Naive B cell (primary cell): ENCODE measurements at places on chromosomes 5 and 9. TPM values are rescaled to one million over a fixed set of nuclear protein-coding genes. Genes with fewer than 3 reads are reported as not detected.

Gene FIBCD1
- not detected for polyA plus RNA-seq

Gene PLCXD3
- polyA plus RNA-seq, result not detected

Gene FOXD4L3
- not detected for polyA plus RNA-seq

Gene AK8
- polyA plus RNA-seq, result 0.70 TPM

Gene GPRIN1
- 0.15 TPM for polyA plus RNA-seq

Gene GRXCR2
- polyA plus RNA-seq, result not detected

Gene ST6GALNAC6
- polyA plus RNA-seq, result 17.2 TPM

Gene TSTD2
- 8.3 TPM for polyA plus RNA-seq

Gene TBC1D13
- polyA plus RNA-seq, result 23.9 TPM

Gene SH3TC2
- polyA plus RNA-seq, result not detected

Gene SPINK13
- not detected for polyA plus RNA-seq

Gene TICAM2
- polyA plus RNA-seq, result 0.98 TPM
